CD4-positive, alpha-beta T cell (primary cell): ENCODE measurements at places on chromosomes 1 and 21. TPM values are rescaled to one million over a fixed set of nuclear protein-coding genes. Genes with fewer than 3 reads are reported as not detected.
A peak's percentile ranks its signal among the peaks of the same experiment; 100 is the strongest.

DNA sequence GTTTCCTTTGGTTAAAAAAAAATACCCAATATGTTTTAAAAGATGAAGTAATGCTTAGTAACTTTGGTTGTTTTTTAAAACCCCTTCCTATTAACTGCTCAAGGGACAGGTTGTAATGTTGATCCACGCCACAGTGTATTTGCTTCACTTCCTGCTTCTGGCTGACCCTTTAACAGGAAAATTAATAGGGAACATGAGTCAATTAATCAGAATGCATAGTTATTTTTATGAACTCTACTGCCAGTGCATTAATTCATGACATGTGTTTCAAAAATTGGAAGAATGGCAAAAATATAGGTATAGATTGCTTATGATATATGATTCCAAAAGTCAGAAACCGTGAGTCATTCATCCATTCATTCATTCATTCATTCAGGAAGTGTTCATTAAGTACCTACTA, 204.8 kb downstream of the SETD4 start:
- DNase-seq, result no peak

DNA sequence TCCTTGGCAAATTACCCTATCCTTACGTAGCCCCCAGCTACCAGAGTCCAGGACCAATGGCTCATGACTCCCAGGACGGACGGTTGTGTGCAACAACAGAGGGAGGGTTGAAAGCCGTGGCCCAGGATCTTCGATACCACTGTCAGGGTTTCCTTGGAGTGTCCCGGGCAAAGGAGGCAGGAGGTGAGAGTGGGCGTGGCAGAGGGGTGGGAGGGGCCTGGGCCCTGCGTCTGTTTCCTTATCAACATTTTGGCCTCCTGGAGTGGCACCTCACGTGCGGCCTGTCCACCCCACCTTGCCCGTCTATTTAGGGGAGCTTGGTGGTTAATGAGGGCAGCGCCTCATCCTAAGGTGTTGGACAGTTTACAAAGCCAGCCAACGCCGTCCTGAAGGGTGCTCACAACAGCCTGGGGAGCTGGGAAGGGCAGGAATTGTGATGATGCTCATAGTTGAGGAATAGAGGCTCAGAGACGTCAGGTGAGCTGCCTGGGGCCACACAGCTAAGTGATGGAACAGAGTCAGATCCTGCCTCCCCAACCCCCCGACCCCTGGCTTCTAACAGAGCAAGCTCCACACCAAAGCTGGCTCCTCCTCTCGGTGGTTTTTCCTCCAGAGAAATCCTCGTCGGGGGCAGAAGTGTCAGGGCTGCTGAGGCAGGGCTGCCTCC, 17.4 kb upstream of the ARHGEF10L start:
- DNase-seq, result no peak

- no peak for DNase-seq
Measured at GRCh38 chr21:41168391-41169257, 664 bp downstream of the BACE2 start.

DNA sequence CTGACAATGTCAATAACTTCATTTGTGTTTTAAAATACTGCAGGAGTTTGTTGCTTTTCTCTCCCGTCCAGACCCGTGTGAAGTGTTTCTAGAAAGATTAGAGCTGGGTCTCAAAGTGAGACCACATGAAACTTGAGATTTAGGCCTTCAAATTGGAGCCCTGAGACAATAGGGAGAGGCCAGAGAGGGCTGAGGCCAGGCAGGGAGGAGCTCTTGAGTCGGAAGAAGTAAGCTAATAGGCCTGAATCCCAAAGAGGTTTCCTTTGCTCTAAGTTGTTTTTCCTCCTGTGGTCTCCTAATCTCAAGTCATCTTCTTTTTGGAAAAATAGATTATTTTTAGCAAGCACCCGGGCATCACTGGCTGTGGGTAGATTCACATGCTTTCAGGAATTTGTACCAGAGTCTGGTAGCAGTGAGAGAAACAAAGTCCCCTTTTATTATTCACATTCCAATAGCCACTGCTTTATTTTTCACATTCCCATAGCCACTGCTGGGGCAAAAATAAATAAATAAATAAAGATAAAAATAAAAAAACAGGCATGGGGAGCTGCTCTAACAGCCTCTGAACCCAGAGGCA, 25.6 kb downstream of the CD244 start:
- DNase-seq, result no peak

- no peak for DNase-seq
Measured at GRCh38 chr1:39733161-39733560, 5.5 kb upstream of the PPIE start.

DNA sequence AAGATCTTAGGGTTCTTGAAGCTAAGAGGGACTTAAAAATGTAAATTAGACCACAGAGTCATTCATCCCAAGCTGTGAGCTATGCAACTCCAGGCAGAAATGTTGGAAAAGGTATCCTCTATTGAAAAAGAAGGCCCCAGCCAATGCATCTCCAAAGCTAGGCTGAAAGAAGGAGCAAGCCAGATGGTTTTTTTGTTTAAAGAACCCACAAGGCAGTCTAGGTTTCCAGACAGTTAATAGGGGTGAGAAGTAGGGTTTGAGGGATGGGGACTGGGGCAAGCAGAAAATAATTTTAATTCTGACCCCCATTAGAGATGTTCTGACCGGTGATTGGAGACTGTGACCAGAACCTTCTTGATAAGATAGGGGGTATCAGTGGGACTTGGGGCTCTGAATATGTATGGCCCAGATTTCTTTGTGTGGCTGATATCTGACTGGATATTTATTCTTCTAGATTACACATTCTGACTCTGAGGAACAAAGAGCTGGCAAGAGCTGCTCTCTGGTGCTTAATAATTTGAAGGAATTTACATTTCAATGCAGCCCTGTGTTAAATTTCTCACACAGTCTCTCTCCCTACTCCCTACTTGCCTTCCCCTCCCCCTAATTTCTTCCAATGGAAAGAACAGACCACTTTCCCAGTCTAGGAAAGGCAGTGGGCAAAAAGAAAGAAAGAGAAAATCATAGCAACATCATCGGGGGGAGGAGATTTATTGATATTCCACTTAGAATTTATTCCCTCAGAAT, 104.9 kb downstream of the NUF2 start:
- no peak for DNase-seq

- DNase-seq, result no peak
Measured at GRCh38 chr21:39809936-39810335, 57.3 kb upstream of the PCP4 start.

- DNase-seq, result no peak
Measured at GRCh38 chr1:61361931-61362330, 279.6 kb downstream of the NFIA start.

DNA sequence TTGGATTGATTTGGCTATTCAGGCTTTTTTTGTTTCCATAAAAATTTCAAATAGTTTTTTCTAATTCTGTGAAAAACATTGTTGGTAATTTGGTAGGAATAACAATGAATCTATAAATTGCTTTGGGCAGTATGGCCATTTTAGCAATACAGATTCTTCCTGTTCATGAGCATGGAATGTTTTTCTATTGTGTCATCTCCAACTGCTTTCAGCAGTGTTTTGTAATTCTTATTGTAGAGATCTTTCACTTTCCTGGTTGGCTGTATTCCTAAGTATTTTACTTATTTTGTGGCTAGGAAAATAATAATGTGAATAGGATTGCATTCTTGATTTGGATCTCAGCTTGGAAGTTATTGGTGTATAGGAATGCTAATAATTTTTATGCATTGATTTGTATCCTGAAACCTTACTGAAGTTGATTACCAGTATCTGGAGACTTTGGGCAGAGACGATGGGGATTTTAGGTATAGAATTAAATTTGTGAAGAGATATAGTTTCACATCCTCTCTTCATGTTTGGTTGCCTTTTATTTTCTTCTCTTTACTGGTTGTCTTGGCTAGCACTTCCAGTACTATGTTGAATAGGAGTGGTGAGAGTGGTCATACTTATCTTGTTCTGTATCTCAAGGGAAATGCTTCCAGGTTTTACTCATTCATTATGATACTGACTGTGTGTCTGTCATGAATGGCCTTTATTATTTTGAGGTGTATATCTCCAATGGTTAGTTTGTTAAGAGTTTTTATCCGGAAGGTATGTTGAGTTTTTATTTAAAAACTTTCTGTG, 57.3 kb downstream of the DRAM2 start:
- no peak for DNase-seq

- peak; percentile 45 for DNase-seq
Measured at GRCh38 chr1:194289569-194290266, 1103.3 kb upstream of the B3GALT2 start.

DNA sequence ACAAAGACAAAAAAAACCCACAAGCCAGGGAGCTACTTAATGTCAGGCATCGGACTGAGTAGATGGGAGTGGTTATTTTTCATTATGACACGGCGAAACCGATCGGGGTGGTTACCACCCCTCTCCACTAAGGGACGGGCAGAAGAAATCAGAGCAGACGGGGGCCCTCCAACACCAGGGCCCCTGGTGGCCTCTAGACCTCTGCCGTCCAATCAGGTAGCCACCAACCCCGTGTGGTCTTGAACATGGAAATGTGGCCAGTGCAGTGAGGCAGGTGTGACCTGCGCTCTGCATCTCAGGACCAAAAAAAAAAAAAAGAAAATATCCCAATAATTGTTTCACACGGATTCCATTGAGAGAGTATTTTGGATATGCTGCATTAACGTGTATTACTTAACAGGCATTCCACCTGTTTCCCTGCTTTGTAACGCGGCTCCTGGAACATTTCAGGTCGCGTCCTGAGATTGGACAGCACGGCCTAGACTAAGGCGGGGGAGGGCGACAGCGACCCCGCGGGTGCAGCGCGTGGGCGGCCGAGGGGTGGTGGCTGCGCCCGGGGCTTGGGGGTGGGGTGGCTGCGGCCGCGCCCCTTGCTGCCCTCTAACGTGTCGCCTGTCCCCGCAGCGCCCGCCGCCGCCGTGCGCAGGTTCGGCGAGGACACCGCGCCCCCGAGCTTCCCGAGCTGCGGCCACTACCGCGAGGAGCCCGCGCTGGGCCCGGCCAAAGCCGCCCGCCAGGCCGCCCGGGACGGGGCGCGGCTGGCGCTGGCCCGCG, 48.3 kb downstream of the SIM2 start:
- no peak for DNase-seq

DNA sequence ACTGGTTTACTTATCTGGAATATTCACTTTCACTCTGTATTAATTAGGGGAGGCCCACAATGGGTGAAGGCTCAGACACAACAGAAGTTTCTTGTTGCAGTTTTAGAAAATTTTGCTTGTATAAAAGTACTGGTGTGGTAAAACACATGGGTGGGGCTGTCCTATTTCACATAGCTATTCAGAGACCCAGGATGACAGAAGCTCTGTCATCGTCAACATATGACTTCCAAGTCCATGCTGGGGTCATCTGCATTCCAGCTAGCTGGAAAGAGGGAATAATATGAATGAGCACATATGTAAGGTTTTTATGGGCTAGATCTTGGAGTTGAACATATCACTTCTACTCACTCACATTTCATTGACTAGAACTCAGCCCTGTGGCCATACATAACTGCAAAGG, 166.4 kb upstream of the KCTD3 start:
- DNase-seq, result no peak

DNA sequence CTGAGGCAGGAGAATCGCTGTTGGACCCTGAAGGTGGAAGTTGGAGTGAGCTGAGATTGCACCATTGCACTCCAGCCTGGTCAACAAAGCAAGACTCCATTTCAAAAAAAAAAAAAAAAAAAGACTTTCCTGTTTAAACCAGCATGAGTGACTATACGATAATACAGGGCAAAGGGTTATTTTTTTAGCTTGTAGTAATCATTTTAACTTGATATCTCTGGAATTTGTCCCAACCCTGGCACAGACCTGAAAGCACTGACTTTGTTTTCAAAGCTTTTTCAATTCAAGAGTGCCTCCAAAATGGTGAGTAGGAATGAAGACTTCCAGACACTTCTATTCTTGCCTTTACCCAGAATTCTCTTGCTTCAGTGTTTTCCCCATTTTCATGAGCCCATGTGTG, 4.4 kb upstream of the TMCO2 start:
- DNase-seq, result no peak

GRCh38 chr1:26500488-26501175, 28.4 kb downstream of the HMGN2 start:
- peak; percentile 94 for DNase-seq

DNA sequence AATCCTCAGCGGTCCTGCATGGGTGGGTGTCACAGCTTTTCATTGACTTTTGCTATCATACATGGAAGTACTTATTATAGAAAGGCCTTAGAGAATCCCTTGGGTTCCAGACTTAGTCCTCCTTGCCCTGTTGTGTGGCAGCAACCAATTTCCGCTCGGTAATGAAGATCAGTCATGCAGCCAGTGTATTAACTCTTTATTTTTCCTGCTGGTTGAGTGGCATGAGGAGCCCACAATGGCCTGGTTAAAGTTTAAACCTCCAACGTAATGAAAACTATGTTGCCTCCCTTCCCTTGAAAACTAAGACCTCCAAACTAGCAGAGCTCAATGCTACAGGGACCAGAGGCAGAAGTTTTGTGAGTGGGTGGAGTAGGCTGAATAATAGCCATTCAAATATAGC, 20.0 kb downstream of the CITED4 start:
- DNase-seq, result no peak

GRCh38 chr1:21024918-21025317, 151.8 kb downstream of the EIF4G3 start:
- DNase-seq, result no peak

DNA sequence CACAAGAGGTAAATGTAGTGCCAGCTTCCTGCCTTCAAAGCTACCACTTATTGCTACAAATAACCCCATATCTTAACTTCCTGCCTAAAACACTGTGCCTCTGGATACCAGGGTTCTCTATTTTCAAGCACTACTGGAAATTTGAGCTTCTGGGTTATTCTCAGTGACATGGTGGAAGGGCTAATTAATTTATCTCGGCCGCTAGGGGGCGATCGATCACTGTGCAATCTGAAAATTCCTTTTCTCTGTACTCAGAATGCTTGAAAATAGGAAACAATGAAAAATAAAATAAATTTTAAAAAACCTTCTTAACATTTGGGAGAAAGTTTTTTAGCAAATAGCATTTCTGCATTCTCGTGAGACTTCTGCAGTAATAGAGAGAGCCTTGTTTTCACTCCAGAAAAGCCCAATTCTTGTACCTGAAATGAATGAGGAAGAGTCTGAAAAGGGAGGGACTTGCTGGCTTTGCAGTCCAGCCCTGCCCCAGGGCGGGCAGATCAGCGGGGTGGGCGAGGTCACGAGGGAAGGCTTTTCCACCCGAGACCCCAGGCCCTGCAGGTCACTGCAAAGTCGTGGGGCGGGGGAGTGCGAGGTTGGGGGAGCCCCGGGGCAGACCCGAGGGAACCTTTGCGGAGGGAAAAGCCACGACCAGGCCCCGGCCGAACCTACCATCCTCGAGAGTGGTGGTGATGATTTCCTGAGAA, 276.7 kb downstream of the PCP4 start:
- no peak for DNase-seq

GRCh38 chr21:35343046-35343819, 294.1 kb upstream of the RUNX1 start:
- DNase-seq, result no peak

The LCE3E gene
- total RNA-seq, result not detected

The ZNF683 gene
- total RNA-seq, result 0.41 TPM

The FABP3 gene
- not detected for total RNA-seq

The GJA8 gene
- total RNA-seq, result not detected

The RIMS3 gene
- total RNA-seq, result 1.1 TPM

The CELA2B gene
- total RNA-seq, result not detected

The UFC1 gene
- 96.6 TPM for total RNA-seq

The CHRNB2 gene
- total RNA-seq, result not detected

The SYNC gene
- not detected for total RNA-seq

The ZBED6 gene
- total RNA-seq, result 25.2 TPM

The CRB1 gene
- 0.17 TPM for total RNA-seq
